ENCODE measurements at places on chromosomes 5 and 9.

GRCh38 chr5:169988947-169989346, 8.7 kb upstream of the INSYN2B start:
- DNase-seq = no peak

- no peak for DNase-seq
Observed at GRCh38 chr5:17663182-17663581, 28.9 kb downstream of the TAF11L14 start.

- DNase-seq = no peak
Observed at GRCh38 chr5:157677931-157678330, 6.6 kb downstream of the C5orf52 start.

- DNase-seq = no peak
Observed at GRCh38 chr9:123757547-123757946, 172.4 kb downstream of the DENND1A start.

- no peak for DNase-seq
Observed at GRCh38 chr5:102971676-102972293, 148.2 kb downstream of the GIN1 start.

DNA sequence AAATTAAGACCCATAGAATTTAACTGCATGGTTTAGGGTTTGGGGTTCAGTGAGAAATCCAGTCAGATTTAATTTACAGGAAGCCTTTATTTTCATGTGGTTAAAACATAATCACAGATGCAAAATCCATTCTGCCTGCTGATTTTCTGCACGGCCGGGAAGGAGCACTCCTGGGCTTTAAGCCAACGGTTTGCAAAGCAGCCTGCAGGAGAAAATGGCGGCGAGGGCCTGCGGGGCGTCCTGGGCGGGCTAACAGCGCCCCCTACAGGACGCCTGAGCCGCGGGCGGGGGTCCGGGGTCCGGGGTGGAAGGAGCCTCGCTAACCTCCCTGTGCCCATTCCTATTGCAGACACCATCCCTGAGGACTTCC, 47.6 kb downstream of the THBS4 start:
- DNase-seq = peak; percentile 55

- no peak for DNase-seq
Observed at GRCh38 chr9:91711755-91712601, 238.1 kb downstream of the ROR2 start.

DNA sequence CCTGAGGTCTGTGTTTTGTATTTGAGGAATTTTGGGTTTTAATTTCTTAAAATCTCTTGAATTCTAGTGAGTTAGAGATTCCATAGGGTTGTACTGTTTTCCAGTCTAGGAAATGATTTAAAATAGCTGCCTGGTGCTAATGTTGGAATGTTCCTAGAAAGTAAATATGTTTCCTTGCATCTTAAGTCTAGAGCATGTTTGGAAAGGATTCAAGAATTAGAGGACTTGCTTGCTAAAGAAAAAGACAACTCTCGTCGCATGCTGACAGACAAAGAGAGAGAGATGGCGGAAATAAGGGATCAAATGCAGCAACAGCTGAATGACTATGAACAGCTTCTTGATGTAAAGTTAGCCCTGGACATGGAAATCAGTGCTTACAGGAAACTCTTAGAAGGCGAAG, 41.8 kb downstream of the LMNB1 start:
- no peak for DNase-seq

DNA sequence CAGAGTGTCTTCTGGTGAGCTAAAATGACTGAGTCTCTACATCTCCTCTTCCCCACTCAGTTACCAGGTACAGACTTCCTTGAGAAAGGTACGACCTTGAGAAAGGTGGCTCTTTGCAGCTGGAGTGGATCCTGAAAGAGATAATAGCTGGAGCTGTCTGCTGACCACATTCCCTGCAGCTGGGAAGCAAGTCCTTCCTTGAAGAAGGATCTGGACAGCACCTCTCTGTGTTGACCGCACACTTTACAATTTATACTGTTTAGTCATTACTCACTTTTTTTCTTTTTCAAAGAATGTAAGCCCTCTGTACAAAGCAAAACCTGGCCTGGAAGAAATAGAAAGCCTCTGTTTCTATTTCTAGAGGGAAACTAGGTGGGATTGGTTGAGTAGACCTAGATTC, 148.8 kb downstream of the MACIR start:
- DNase-seq = no peak

GRCh38 chr5:14729448-14730385, 65.2 kb downstream of the OTULIN start:
- DNase-seq = no peak

GRCh38 chr9:100662122-100662521, 84.2 kb downstream of the CAVIN4 start:
- DNase-seq = no peak

- DNase-seq = peak; percentile 41
Observed at GRCh38 chr9:68999393-69000105, 14.4 kb downstream of the PRKACG start.

GRCh38 chr9:109043578-109043977, 30.3 kb upstream of the CTNNAL1 start:
- no peak for DNase-seq

DNA sequence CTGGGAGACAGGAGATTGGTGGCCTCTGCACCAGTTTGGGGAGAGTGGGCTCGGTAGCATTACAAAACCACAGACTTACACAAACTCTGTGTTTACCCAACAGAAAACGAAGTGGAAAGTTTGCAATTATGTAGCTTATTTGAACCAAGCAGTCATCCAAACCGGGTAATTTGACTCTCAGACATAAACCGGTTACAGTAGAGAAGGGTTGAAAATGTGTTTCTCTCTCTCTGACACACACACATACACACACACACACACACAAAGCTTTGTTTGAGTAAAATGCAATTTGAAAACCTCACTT, 97.1 kb upstream of the ZNF608 start:
- no peak for DNase-seq

DNA sequence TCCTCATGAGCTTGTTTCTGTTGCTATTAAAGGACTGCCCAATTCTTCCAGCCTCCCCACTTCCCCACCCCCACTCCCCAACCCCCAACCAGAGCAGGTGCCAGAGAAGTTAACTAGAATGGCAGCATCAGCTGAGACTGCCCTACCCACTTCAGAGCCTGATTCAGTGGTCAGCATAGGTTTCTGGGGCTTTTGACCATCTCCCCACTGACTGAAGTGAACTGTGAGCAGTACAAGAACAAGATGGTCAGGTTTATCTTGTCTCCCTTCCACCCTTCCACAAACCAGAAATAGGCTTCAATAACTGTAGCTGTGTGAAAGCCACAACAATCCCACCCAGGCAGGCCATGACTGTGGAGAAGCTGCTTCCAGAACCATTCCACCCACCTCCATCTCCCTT, 289.4 kb upstream of the SLC24A2 start:
- DNase-seq = no peak

DNA sequence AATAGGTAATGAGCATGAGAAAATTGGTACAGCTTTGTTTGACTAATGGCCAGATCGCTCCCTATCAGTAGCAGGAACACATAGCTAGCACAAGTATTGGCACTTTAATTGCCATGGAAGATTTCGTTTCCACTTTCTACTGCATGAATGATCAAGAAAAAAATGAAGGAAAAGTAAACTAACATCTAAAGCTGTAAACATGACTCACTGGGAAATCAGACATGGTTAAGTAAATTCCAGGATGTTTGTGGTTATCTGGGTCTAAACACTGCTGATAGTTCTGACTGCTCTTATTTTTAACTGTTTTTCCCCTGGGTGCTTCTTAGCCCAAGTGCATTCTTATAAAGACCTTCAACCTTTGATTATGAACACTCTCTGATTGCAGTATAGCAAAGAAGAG, 388.9 kb downstream of the NR2F1-AS1 start:
- no peak for DNase-seq

GRCh38 chr5:175593794-175594193, 64.1 kb upstream of the HRH2 start:
- DNase-seq = no peak

DNA sequence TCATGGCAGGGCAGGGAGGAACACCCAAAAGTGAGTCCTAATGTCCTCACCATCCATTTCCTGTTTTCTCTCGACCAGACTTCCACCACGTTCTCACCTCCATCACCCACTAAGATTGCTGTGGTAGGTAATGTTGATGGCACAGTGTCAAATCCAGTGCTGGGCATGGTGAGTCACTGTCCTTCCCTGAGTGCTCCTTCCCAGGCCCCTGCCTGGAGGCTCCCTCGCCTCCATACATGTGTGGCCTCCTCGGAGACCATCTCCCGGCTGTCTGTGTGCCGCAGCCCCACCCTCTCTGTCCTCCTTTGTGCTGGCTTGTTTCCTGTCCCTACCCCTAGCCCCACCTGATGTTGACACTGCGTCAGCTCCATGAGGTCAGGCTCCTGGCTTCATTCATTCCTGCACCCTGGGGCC, 177.5 kb downstream of the SYK start:
- no peak for DNase-seq

Measured in substantia nigra (tissue), 51 donors.